ENCODE measurements at places on chromosomes 2 and 18.

DNA sequence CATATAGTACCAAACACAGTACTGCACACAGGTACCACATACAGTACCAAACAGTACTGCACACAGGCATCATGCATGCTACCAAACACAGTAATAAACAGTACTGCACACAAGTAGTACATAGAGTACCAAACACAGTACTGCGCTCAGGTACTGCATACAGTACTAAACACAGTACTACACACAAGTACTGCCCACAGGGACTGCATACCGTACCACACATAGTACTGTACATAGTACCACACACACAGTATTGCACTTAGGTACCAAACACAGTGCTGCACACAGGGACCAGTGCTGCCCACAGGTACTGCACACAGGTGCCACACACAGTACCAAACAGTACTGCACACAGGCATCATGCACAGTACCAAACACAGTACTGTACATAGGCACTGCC is 74.9 kb downstream of the ZNF236 start:
- peaks cover 39% of the 10 kb centered on the region for H3K36me3 ChIP-seq
- H3K27ac ChIP-seq, result no peak overlapping the region
- no peak for DNase-seq
- no peaks in the 10 kb centered on the region for H3K4me1 ChIP-seq

DNA sequence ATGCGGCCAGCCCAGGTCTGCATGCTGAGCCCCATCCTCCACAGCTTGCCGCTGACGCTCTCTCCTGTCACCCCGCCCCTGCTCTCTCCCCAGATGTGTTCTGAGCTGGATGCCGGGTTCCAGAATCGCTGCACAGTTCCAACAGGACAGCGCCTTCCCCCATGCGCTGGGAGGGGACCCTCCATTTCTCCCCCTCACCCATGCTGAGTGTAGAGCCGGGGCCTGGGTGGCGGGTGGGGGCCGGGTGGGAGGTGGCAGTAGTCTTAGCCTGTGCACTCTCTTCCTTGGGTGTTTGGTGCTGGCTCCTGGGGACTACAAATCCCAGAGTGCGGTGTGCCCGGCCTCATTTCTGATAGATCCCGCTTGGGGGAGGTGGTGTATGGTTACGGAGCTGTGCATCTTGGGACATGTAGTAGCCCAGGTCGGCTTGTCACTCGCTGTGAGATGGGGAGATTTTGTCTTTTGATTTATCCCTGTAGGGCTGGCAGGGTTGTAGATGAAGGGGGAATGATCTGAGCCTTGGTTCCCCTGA is 6.8 kb downstream of the DNAJB2 start:
- H3K36me3 ChIP-seq, result peaks cover 20% of the 10 kb centered on the region
- no peak for DNase-seq

DNA sequence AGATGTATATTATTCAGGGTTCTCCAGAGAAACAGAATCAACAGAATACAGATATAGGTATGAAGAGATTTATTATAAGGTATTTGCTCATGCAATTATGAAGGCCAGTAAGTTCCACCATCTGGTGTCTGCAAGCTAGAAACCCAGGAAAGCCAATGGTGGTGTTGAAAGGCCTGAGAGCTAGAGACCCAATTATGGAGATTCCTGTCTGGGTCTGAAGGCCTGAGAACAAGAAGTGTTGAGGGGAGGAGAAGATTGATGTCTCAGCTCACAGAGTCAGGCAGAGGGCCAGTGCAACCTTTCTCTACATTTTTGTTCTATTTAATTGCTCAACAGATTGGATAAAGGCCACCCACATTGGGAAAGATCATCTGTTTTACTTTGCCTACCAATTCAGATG is 524.2 kb upstream of the CRIM1 start:
- H3K27ac ChIP-seq, result no peak overlapping the region
- H3K36me3 ChIP-seq, result no peaks in the 10 kb centered on the region
- no peaks in the 10 kb centered on the region for H3K27me3 ChIP-seq
- DNase-seq, result no peak

- peaks cover 16% of the 10 kb centered on the region for H3K36me3 ChIP-seq
- DNase-seq, result no peak
- H3K27me3 ChIP-seq, result peaks cover 11% of the 10 kb centered on the region
Measured at GRCh38 chr2:47015206-47015605, 99.6 kb upstream of the MCFD2 start.

GRCh38 chr18:32010124-32010721 is 8.4 kb upstream of the RNF125 start:
- H3K36me3 ChIP-seq, result no peaks in the 10 kb centered on the region
- H3K4me3 ChIP-seq, result no peak overlapping the region
- H3K27ac ChIP-seq, result no peak overlapping the region
- no peaks in the 10 kb centered on the region for H3K4me1 ChIP-seq
- no peaks in the 10 kb centered on the region for H3K27me3 ChIP-seq
